NCI-H446 (cell line): ENCODE measurements at places on chromosomes 1 and 21.

DNA sequence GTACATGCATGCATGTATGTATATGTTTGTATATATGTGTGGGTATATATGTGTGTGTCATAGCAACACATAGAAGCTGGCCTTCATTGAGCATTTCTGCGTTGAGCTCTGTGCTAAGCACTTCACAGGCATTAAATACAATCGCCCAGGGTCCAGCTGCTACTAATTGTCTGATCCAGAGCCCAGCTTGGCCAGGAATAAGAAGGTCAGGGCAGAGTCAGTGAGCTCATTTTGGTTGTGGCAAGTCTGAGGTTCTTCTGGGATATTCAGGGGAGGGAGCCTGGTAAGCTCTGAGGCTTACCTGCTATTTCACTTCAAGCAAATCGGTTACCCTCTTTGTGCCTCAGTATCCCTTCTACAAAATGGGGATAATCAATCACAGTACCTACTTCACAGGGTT, 59.6 kb downstream of the FOXO6 start:
- no peak for DNase-seq

- no peak for DNase-seq
These were observed 415 bp upstream of the F11R start for GRCh38 chr1:161021165-161021969.

DNA sequence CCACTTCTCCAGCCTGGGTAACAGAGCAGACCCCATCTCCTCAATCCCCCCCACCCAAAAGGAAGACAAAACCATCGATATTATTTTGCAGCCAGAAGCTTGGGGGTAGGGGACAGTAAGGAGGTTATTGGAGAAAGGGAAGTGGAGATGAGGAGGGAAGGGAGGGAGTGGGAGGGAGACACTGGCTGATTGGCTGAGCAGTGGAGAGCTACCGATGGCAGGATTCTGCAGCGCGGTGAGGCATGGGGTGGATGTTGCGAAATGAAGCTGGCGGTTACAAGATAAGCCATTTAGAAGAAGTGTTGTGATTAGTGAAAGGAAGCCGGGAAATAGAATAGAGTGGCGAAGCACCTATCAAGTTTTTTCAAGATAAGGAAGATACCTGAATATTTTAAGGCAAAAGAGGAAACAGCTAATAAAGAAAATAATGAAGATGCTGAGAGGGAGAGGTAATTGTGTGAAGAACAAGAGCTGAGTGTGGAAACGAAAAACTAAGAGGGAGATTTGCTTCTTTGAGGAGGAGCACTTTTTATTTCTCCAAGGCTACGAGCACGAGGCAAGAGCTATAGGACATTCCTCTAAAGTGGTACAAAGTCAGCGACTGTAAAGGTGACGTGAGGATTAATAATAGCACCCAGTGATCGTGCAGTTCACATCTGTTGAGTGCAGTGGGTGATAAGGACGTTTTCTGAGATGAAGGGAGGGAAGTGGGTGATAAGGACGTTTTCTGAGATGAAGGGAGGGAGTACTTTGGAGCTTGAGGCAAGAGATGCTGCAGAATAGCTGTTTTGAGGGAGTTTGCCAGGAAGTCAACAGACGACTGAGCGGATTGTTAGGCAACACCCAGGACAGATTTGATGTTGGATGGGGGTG, 103.2 kb upstream of the KIF26B start:
- no peak for DNase-seq

DNA sequence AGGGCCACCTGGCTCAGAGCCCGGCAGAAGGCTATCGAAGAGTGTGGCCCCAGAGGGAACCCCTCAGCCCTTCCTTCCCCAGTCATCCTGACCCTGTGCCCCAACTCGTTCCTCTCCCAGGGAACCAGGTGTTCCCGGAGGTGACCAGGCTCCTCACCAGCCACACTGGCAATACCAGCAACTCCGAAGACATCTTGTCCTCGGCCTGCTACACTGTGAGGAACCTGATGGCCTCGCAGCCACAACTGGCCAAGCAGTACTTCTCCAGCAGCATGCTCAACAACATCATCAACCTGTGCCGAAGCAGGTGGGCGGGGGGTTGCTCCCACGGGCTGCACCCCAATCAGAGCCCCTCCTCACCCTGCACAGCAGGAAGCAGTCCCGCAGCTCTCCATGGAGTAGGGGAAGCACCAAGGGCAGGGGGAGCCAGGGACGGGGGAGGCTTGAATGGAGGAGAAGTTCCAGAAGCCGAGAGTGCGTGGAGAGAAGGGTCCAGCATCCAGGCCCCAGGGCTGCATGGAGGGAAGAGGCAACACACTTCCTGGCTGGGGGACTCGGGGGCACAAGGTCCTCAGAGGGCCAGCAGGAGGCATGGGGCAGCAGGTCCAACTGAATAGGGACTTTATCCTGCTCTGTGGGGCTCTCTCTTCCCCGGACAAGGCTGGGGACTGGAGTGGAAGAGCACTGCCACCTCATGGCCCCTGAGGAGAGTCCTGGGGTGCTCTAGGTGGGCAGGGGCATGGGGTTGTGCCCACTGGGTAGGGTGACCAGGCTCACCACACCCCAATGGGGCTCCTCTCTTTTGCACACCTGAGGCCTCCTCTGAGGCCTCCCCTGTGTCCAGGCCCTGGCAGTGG, 41.7 kb downstream of the PKP1 start:
- DNase-seq = no peak

DNA sequence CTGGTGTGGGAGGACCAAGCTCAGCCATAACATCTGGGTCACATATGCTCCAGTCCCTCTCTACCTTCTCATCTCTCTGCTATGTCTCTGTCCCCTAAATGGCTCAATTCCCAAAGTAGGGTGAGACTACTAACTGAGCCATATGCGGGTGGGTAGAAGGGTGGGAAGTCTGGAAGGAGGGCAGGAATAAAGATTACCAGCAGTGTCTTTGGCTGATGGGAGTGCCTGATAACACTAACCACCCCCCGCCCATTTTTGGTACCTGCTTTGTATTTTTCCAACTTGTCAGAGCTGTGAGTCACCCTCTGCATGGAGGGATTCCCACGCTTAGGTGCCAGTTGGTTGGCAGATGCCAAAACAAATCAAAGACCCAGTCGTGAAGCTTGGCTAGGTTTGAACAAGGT, 14.9 kb upstream of the SSBP3 start:
- no peak for DNase-seq
